ENCODE measurements at places on chromosomes 4 and X. TPM values are rescaled to one million over a fixed set of nuclear protein-coding genes. Genes with fewer than 3 reads are reported as not detected.

HSFX1 gene
- 0.40 TPM for total RNA-seq

MAGEA11 gene
- not detected for total RNA-seq

TEX11 gene
- not detected for total RNA-seq

AFP gene
- total RNA-seq: not detected

PAGE4 gene
- not detected for total RNA-seq

CPE gene
- 1.2 TPM for total RNA-seq

NPY5R gene
- total RNA-seq: not detected

TMPRSS11A gene
- not detected for total RNA-seq

GAGE13 gene
- total RNA-seq: not detected

CT45A5 gene
- not detected for total RNA-seq

RBM46 gene
- total RNA-seq: not detected

- no peak for DNase-seq
Observed at GRCh38 chrX:38214551-38215531, 5.8 kb downstream of the SRPX start.

DNA sequence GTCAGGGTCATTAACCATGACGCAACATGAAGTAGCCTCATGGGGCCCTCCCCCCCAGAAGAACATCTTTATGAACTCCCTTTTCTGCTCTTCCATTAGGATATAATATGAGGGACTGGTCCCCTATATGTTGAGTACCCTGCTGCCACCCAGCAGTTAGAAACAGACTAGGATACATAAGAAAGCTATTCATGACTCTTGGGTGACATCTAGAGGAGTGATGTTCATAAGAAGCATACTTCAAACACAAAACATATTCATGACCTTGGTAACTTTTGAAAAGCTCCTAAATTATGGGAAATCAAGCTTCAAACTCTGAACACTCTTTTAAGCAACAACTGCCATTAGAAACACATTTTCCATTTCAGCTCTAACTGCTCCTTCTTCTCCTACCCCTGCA, 155.2 kb upstream of the SPIN4 start:
- no peak for DNase-seq

GRCh38 chr4:188701952-188702351, 562.7 kb downstream of the TRIML1 start:
- DNase-seq: no peak

DNA sequence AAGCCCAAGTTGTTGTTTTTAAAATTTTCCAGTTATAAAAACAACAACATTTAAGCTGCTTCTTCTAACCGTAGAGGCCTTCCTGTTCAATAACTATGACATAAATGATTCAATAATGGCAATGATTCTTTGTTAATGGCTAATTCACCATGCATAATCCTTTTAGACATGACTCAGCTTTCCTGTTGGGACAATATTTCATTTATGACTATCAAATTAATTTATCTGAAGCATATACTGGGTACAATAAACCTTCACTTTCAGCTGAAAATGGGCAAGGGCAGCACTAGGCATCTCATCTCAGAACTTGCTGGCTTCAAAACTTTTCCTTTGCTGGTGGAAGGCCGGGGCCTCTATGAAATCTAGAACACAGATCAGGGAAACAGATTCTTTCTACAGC, 38.9 kb downstream of the TBC1D9 start:
- DNase-seq: no peak

DNA sequence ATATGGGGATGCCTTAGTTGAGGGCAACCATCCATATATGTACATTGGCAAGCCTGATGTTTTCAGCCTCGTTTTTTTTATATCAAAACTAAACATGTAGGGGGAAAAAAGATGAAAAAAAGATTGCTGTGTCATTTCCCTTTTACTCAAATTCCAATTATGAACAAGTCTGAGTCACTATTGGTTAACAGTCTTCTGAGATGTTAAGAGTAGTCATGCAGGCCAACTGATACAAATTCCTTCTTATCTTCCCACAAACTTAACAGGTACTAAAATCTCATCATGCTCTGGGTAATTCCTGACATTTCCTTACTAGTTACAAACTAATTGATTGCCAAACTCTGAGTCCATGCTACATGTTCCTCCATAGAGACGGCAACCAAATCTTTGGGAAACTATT, 222.1 kb downstream of the FRMPD4 start:
- peak; percentile 4 for DNase-seq

GRCh38 chr4:12846368-12846767, 637.8 kb downstream of the RAB28 start:
- DNase-seq: no peak

- DNase-seq: no peak
Observed at GRCh38 chrX:30663322-30663721, 10.1 kb downstream of the GK start.

DNA sequence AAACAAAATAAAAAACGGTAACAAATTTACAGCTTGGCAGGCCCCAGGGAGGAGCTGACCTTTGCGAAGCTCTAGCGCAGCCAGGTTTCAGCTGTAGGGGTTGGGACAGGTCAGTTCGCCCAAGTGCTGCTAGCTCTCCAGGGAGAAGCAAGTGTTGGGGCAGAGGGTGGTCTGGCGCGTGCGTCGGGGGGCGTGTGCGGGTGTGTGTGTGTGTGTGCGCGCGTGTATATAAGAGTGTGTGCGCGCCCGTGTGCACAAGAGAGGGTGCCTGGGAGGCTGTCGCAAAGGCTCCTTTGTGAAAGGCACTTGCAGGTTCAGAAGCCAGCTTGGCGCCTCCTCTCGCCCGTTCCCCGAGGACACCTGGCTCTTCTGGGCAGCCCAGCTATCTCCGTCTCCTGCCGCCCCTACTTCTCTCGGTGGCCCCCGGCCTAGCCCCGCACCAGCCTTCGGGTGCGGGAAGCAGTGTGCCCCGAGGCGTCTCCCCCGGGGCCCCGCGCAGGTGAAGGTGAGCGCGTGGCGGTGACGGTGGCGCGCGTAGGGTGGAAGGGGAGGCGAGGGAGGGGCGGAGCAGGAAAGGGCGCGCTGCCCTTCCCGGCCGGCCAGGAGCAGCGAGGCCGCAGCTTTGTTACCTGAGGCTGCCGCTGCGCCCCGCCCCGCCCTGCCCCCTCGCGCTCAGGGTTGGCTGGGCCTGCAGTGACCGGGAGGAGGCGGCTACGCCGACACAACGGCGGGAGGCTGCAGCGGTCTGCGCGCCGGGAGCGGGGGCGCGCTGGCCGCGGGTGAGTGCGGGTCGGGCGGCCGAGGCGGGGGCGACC, at the start of gene FHDC1:
Gene FHDC1 (plus strand): TSS at position 693 of the 815 bp plus-strand sequence. CDS start 6,735 bp downstream, outside the sequence.
- no peak for DNase-seq

DNA sequence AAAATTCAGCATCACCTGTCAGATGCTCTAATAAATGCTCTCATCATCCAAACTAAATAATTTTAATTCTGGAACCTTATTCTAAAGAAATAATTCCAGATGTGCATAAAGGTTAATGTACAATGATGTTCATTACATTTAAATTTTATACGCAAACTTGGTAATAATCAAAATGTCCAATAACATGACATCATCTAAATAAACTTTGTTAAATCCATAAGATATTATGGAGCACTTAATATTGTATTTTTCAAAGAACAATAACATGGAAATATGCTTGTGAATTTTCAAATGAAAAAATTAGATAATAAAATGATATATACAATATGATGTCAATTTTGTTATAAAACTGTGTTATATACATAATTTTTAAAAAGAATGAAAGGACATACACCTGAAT, 92.1 kb upstream of the ZCCHC13 start:
- no peak for DNase-seq

DNA sequence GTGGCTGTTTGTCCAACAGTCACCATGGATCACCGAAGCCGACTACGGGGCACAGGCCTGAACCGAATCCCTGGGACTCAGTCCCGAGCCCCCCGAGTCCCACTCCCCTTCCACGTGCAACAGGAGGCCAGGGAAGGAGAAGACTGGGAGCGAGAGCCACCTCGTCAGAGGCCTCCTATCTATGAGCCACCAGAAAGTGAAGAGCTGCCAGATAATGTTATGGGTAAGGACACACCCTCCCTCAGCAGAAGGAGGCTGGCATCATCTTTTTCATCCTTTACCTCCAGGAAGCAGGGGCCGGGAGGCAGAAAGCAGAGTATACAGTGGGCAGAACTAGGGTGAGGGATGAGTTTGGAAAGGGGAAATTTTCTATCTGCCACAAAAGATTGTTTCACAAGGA, 2.8 kb upstream of the PRDX4 start:
- DNase-seq: no peak

GRCh38 chr4:71241501-71242288, 97.1 kb upstream of the SLC4A4 start:
- no peak for DNase-seq

DNA sequence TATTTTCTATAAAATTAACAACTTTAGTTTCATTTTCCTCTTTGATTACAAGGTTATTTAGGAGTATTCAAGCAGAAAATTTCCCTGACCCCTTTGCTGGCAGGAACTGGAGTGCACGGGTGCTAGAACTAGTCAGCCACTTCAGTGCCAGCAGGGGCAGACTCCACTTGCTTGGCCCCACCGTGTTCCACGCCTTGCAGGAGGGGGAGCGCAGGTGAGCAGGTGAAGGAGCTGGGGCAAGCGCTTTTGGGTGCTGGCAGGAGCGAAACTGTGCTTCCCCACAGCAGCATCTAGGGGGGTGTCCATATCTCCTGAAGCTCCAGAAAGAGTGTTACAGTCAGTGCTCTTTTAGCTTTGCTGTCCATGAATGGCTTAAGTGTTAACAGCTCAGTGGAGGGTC, 45.5 kb downstream of the MID2 start:
- DNase-seq: no peak

DNA sequence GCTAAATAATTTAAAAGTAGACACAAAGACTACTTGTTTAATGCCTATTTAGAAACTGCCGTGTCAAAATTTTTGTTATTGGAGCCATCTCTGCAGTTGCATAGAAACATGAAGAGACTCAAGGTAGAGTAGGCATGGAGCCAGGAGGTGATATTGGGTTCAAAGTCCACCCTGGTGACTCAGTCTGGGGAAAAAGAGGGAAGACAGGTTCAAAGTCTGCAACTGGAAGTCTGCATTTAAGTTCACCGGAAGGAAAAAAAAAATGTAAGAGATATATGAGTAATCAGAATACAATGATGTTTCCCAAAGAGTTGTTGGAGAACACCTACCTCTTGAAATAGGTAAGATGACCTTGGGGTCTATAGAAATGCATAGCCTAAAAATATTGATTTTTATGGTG, 67.4 kb upstream of the QRFPR start:
- no peak for DNase-seq

GRCh38 chr4:25367004-25367621, 9.9 kb upstream of the ANAPC4 start:
- DNase-seq: no peak

GRCh38 chr4:11724731-11725130, 296.0 kb upstream of the HS3ST1 start:
- no peak for DNase-seq

- no peak for DNase-seq
Observed at GRCh38 chr4:111800551-111800950, 344.7 kb upstream of the FAM241A start.
